ENCODE measurements at places on chromosomes 7 and 10.
A peak's percentile ranks its signal among the peaks of the same experiment; 100 is the strongest.

- peak; percentile 86 for DNase-seq
Measured at GRCh38 chr7:108459922-108460551, 3.8 kb upstream of the NRCAM start.

DNA sequence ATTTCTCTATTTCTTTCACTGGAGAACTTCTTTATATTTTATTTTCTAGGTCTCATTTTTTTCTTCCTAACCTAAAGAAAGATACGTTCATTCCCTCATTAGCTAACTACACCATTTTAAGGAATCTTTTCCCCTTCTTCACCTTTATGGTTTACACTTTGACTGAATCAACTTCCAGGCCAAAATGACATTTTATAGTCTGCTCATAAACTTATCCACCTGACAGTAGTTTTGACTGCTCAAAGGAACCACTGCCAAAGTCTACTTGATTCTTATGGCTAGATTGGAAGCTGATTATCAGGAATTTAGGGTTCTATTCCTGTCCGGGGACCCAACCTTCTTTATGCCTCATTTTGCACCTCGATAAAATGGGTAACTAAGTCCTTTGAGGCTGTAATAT is 73.0 kb upstream of the FOXP2 start:
- DNase-seq, result no peak

- DNase-seq, result no peak
Measured at GRCh38 chr10:65769828-65770227, 1156.0 kb upstream of the LRRTM3 start.

DNA sequence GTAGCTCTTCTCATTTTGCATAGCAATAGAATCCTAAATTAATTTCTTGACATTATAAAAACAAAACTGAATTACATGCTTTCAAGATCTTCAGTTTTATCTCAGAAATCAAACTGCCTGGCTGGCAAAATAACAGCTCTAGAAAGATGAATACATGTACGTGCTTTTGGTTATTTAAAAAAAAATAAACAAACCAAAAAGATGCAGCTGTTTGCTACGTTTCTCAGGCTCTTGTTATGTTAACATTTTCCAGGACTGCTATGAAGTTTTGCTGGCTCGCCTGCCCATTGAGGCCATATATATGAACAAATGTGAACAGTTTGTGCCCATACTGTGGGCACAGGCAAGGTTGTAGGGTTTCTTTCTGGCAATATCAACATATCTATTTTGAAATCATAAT is 86.6 kb downstream of the ODAD2 start:
- no peak for DNase-seq

DNA sequence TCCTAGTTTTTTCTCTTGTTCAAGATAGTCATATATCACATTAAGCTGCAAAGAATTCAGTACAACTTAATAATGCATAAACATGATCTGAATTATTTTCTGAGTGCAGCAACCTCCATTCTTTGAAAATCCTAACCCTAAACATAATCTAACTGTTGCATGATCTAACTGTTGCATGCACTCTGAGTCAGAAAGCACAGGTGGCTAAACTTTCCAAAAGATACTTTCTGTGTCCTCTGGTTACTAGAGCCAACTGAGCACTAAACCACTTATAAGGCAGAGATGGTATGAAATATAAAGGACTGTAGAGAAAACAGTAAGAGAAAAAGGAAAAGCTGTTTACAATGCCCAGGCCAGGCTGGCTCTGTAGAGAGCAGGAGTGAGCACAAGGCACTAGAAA is 23.0 kb upstream of the FAM133B start:
- no peak for DNase-seq

Measured in NCI-H1694 treated with DMSO at 0.1 percent for 48 hours (cell line).